AG10803 (cell line): ENCODE measurements at places on chromosomes 4 and X.

- no peak for DNase-seq
Measured at GRCh38 chr4:103201724-103202123, 3.6 kb upstream of the CENPE start.

DNA sequence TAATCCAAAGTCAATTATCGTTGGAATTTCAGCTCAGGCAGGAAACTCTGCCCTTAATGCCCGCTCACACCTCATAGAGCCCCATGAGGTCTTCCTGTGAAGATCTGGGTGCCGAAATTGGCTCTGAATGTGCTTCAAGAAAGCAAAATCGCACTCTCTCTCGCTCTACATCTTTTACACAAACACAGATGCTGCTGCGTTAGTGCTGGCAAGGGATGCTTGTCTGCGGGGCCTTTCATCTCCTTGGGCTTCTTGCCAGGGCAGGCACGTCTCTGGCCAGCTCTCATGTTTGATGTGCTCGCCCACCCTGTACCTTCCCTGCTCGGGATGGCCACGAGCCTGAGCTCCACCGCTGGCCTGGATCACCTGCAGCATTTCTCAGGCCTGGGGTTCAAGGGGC is 66.5 kb downstream of the CLCN4 start:
- DNase-seq, result no peak

DNA sequence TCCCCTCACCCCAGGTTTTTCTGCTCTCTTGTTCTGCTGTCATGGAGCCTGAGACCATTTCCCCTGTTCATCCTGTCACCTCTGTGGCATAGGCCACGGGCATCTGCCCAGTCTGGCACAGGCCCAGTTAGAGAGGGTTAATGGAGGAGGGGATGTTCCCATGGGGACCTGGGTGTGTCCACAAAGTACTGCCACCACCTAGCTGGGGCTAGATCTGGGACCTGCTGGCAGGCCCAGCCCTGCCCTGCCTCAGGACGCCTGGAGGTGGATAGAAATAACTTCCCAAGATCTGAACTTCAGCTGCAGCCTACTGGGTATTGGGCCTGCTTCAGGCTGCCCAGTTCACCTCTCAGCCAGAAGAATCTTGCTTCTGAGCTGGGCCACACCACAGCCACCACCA is 13.5 kb downstream of the EFNB1 start:
- no peak for DNase-seq

GRCh38 chr4:168163106-168163505 is 70.8 kb downstream of the ANXA10 start:
- no peak for DNase-seq

DNA sequence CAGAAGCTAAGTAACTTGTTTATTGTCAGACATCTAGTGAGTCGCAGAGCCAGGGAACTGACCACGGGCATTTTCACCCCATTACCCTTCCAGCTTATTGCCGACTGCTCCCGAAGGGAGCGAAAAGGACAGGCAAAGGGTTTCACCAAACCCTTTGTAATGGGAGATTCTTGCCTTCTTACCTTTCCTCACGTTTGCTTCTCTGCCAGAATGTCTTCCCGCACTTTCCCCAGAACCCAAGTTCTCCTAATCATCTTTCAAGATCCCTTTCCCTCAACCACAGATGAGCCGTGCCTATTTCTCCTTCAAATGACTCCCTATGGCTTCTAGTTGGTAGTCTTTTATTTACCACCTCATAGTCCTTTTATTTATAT is 520 bp upstream of the SRP72 start:
- no peak for DNase-seq
